ENCODE measurements at places on chromosomes 2 and 18.

- no peak for DNase-seq
These were observed 46.0 kb upstream of the ATP6V1B1 start for GRCh38 chr2:70889716-70890037.

GRCh38 chr18:8781671-8782070 lies 76.3 kb downstream of the MTCL1 start:
- no peak for DNase-seq

GRCh38 chr2:98009887-98010760 lies 14.4 kb upstream of the TMEM131 start:
- DNase-seq: no peak

GRCh38 chr2:44016282-44016681 lies 20.5 kb upstream of the LRPPRC start:
- peak; percentile 52 for DNase-seq

DNA sequence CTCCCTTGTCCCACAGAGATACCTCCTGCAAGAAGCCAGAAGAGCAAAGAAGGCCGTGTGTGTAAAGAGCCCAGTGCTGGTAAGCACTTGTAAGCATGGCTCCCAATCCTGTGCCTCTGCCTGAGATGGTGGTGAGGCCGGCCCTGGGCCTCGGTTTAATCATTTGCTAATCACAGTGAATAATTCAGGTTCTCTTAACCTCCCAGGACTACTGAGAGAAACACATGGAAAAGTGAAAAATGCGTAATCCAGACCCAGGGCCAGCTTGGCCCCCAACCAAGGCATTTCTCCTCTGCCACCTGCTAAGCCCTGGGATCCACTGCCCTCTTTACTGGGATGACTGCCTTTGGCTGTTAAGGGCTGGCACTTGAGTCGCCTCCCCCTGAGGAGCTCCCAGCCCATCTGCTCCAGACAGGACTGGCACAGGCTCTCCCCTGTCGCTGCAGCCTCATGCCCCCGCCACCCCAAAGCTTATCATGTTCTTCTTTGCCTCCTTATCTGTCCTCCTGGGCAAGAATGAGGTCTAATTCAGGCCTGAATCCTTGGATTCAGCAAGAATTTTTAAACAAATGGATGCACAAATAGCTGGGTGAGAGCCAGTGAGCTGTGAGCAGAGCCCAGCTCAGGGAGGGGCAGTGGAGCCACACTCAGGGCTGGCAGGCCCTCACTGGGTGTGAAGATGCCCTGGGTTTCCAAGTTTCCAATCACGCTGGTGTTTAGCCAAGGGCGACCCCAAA lies 193.9 kb upstream of the HS6ST1 start:
- no peak for DNase-seq

- no peak for DNase-seq
These were observed 14.4 kb downstream of the MTERF4 start for GRCh38 chr2:241087420-241088268.

DNA sequence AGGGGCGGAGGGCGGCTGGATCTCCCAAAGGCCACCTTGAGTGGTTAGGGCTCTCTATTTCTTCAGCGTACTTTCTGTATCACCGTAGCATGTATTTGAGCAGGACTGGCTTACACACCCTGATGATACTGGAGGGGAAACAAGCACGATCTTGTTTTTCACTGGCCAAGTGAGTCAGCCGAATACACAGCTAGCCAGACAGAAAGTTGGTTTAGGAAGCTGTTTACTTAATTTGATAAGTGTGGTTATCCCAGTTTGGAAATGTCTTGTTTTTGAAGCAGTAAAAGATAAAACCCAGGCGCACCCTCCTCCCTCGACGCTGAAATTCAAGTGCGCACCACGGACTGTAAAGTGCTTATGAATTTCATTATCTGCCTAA lies 582 bp downstream of the RIOK3 start:
- no peak for DNase-seq

GRCh38 chr2:238771639-238772038 lies 76.2 kb upstream of the TWIST2 start:
- no peak for DNase-seq

DNA sequence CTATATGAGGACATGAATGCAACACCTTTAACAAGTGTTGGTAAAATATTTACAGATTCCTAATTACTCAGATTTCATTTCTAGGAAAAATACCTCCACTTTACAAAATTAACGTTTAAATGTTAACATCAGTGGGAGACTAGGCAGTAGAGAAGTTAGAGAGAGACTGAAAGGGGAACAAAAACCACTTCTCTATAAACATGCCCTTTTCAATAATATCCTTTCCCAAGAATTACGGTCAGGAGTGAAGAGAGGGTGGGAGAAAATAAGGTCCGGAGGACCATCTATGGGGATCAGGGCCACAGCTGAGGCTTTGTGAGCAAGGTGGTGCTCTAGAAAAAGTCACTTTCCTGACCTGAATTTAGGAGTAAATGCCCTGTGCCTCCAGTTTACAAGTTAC lies 65.3 kb upstream of the WIPF1 start:
- peak; percentile 68 for DNase-seq

DNA sequence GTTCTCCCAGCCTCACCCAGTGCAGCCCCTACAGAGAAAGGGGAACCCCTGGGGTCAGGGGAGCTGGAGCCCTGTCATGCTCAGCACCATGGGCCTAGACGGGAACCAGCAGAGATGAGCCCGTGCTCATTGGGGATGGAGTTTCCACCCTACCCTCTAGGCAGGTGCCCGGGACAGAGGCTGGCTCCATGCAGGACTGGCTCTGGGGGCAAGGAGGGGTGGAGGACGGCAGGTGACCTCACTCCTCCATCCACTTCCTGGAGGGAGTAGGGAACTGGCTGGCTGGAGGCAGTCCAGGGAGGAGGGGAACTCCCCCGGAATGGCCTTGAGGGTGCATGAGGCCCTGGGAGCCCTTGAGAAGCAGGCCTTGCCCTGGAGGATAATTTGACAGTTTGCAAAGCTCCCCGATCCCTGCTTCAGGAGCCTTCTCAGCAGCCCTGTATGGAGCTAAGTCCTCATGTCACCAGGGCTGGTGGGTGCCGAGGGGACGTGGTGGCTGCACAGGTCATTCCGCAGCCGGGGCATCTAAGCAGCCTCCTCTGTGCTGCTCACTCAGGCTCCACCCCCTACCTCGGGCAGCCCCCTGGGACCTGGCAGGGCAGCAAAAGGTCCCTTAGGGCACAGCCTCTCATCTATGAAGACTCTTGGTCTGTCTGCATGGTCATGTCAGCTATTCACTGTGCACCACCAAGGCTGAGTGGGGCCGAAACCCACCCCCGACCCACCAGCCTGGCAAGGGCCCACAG lies 2.1 kb downstream of the NEURL3 start:
- no peak for DNase-seq

DNA sequence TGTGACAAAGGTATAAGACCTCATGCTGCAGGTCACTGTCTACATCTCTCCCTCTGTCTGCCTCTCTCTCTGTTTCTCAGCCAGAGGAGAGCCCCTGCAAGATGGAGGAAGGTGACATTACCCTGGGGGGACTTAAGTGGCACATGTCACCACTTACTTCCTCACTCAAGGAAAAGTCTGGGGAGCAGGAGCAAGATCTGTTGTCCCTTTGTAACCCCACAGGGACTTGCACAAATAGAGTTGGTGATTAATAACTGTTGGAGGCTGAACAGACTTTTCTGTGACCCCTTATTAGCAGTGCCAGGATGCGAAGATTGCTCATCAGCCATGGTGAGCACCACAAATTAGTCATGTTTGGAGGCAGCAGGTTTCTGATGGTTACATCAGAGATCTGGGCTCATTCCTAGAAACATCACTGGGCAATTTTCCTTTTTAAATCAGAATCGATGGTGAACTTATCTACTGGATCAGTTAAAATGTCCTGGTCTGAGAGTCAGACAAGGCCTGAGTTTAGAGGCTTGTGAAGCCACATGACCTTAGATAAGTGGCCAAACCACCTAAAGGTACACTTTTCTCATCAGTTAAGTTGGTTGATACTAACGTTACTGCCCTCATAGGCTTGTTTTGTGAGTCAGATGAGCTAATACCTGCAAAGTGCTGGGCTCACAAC lies 81.2 kb upstream of the LTBP1 start:
- DNase-seq: no peak

DNA sequence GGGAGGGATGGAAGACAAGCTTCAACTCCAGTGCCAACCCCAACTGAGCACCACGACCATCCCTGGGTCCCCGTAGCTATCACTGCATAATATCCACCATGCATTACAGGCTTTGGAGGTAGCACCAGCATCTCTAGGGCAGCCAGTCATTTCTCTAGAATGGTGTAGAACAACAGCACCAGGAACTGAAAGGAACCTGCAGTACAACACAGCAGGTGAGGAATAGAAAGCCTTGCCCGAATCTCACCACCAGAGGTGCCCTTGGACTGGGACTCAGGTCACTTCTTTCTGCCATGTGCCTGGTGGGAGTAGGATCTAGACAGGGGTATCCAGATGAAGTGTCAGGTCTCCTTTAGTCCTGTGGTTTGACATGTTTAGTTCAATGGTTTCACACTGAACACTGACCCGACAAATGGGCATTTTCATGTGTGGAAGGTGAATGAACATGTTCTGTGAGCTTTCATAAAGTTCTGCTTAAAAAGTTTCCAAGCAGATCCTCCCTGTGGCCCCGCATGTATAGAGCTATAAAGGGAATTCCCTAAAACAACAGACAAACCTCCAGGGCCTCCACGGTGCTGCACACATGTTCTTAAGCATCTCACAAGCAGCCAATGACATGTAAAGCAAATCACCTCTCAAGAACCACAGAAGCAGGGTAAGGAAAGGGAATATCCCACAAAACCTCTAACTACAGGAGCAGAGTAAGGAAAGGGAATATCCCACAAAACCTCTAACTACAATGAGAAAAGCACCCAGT lies 208.3 kb downstream of the AFF3 start:
- no peak for DNase-seq

GRCh38 chr2:10332402-10333246 lies 29.9 kb downstream of the HPCAL1 start:
- DNase-seq: no peak

DNA sequence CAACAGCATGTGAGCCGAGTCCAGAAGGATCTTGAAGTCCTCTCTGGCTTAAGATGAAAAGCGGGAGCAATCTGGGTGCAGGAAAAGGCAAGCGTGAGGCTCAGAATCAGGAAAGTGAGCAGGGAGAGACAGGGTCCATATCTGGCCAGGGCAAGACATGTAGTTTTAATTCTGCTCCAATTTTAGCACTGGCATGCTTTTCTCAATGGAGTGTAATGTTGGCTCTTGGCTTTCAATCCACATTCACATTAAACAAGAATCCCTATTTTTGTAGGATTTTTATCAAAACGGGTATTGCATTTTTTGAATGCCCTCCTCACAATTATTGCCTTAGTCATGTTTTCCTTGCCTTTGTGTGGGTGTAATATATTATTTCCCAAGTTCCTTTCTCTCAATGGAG lies 6.0 kb downstream of the SPATA3 start:
- DNase-seq: no peak

GRCh38 chr2:127650041-127650784 lies 4.3 kb downstream of the GPR17 start:
- no peak for DNase-seq

- peak; percentile 45 for DNase-seq
These were observed 542.2 kb downstream of the XIRP2 start for GRCh38 chr2:167430447-167430846.

GRCh38 chr2:172782506-172783164 lies 47.0 kb downstream of the RAPGEF4 start:
- no peak for DNase-seq

DNA sequence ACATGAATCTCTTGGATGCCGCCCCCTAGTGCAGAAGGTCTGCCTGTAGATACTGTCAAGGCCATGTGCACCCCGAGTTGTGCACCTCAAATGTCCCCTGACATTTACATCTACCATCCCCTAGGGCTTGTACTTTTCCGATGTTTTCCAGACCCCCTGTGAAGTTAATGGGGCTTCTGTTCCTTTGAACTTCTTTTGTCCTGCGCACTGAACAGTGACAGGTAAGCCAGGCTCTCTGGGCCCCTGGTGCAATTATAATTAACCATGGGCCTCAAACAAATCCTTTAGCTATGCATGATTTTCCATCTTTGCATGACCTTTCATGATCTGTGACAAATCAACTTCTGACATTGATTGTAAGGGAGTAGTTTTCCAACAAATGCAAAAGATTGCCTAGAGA lies 158.4 kb downstream of the FHOD3 start:
- no peak for DNase-seq

DNA sequence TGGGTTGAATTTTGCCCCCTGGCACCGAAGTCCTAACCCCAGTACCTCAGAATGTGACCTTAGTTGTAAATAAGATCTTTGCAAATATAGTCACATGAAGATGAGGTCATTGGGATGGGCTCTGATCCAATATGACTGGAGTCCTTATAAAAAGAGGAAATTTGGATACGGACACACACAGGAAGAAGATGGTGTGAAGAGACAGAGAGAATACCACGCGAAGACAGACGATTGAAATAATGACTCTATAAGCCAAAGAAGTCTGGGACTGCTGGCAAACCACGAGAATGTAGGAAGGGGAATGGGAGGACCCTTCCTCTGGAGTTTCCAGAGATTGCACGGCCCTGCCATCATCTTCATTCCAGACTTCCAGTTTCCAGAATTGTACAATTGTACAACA lies 98.6 kb downstream of the CPO start:
- DNase-seq: no peak

GRCh38 chr2:40101131-40101575 lies 322.1 kb upstream of the THUMPD2 start:
- DNase-seq: no peak

- no peak for DNase-seq
These were observed 309.7 kb downstream of the GALR1 start for GRCh38 chr18:77559274-77559910.

All from Kasumi-1 (cell line).